ENCODE measurements at places on chromosomes 13 and 19.

DNA sequence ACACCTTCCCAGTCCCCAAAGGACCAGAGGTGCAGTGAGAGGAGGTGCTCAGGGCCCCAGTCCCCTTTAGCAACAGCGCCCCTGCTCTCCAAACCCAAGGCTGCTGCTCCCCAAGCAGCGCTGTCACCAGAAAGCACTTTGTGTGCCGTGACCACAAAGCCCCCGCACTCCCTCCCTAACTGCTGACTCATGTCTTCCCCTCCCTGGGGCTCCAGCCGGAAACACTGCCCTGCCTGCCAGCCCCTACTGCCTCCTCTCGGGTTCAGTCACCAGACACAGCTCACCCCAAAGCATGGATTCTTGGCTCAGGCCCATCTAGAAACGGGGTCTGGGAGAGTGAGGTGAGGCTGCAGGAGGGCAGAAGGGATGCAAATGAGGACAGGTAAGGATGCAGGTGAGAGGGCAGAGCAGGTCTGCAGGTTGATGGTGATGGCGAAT lies 4.9 kb upstream of the TNFSF14 start:
- DNase-seq: peak; percentile 78

GRCh38 chr19:33524024-33524664 lies 2.6 kb upstream of the PEPD start:
- DNase-seq: no peak

- peak; percentile 47 for DNase-seq
These were observed 10.7 kb upstream of the PABPC3 start for GRCh38 chr13:25085125-25085742.

DNA sequence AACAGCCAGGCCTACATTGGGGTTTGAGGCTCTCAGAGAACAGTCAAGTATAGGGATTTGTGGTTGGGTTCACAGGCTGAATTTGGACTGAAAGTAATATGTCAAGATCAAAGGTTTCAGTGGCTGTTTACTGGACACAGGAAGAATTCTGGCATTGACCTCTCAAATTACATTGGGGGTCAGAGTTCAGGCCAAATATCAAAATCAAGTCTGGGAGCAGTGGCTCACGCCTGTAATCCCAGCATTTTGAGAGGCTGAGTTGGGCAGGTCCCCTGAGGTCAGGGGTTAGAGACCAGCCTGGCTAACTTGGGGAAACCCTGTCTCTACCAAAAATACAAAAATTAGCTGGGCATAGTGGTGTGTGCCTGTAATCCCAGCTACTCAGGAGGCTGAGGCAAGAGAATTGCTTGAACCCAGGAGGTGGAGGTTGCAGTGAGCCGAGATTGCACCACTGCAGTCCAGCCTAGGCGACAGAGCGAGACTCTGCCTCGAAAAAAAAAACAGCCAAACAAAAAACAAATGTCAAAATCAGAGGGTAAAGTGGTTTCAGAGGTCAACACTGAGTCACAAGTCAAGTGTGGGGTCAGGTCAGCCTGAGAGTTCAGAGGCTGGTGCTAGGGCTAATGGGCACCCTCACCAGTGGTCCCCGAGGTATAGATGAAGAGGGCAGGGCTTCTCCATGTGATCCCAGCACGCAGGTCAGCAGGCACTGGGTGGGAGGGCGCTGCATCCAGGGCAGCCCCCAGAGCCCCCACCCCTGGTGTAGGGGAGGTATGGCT lies 1.5 kb downstream of the SLC27A5 start:
- no peak for DNase-seq

DNA sequence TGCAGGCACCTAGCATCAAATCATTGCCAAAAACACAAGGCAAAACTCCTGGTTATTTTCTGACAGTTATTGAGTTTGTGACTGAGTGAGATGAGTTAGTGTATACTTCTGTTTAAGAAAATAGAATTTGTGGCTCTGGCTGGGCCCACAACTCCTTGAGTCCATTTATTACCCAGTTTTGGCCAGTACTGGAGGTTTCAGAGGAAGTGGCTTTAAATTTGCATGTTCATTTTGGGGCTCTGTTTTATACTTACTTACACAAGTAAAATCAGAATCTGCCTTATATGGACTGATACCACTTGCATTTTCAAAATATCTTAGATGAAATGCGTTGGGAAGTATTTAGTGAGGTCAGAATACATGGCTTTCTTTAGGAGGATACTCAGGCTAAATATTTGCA lies 29.0 kb downstream of the TNFSF11 start:
- no peak for DNase-seq

DNA sequence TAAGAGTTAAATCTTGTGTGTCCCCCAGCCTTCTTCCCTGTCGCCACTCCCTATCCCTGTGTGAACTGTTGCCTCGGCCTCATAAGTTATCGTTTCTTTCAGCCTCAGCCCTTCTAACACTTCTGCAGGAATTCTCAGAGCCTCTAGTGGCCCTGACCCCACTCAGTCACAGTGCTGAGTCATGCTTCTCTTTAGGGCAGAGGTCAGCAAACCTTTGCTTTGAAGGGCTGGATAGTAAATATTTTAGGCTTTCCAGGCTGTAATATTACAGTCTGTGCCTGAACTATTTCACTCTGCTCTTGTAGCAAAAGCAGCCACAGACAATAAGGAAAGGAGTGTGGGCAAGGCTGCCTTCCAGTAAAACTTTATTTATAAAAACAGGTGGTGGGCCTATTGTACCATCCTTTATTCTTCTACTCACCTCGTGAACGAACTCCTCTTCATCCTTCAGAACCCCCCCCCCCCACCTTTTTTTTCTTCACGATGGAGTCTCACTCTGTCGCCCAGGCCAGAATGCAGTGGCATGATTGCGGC lies 22.1 kb downstream of the MYO9B start:
- no peak for DNase-seq

DNA sequence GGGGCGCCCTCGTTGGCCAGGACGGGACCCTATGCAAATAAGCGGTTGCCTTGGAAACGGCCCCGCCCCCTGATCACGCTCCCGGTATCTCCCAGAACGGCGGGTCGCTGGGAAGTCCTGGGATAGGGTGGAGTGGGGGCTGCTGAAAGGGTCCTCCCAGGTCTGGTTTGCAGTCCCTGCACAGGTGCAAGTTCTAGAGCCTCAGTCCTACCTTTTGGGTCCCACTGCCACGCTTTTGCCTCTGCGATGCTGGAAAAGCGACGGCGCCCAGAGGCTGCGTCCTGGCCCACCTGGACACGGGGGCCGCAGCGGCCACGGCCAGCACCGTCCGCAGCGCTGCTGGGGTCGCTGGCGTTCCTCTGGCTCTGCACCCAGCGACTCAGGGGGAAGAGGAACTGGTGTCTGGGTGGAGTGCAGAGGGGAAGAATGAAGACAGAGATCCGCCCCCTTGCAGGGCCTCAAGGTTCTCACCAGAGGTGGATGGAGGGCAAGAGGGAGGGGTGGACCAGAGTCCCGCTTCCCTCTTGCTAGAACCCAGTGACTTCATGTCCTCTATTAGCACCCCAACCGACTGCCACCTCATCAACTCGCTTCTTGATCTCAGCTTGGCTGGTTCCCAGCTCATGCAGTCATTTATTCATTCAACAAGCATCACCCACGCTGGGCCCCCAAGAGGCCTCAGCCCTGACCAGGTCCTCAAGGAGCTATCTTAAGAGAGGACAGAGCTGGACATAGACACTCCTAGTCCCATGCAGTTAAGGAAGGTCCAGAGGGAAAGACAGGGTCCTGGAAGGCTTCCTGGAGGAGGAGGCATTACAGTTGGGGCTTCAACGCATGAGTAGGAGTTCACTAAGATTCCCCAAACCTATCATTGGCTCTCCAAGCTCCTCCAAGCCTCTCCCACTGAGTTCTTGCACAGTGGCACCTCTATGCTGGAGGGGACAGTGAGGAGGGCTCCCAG lies at the start of gene LRRC25:
Gene LRRC25, minus strand, starts transcription at position 381 of the 961 bp plus-strand sequence. CDS start 659 bp downstream, outside the sequence.
- peak; percentile 45 for DNase-seq

DNA sequence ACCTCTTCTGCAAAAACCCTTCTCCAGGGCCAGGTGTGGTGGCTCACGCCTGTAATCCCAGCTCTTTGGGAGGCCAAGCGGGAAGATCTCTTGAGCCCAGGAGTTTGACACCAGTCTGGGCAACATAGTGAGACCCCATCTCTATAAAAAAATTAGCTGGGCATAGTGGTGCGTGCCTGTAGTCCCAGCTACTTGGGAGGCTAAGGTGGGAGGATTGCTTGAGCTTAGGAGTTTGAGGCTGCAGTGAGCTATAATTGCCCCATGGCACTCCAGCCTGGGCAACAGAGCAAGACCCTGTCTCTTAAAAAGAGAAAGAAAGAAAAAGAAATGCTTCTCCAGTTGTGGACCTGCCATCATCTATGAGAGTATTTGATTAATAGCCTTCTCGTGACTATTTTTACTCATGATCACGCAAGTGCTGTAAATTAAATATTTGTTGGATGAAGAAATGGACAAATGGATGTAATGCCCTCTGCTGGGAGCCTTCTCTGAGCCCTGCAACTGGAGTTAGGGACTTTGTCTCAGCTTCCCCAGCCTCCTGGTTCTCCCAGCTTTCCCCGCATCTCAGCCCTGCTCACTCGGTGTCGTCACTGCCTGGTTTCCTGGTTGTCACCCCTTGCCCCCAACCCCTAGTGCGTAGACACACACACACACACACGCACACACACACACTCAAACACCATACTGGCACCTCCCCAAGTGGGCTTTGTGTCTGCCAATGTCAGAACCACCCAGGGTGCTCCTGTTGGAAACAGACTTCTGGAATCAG lies 12.2 kb downstream of the WIZ start:
- no peak for DNase-seq
